Activated CD4-positive, alpha-beta T cell treated with anti-CD3 and anti-CD28 coated beads for 24 hours (primary cell): ENCODE measurements at places on chromosomes 6 and 20.

- no peak for DNase-seq
Measured at GRCh38 chr6:32081168-32081990, 27.8 kb downstream of the TNXB start.

- DNase-seq, result no peak
Measured at GRCh38 chr6:135496800-135497411, 634 bp downstream of the AHI1 start.

GRCh38 chr6:113585246-113585645 is 271.9 kb upstream of the MARCKS start:
- no peak for DNase-seq

GRCh38 chr20:38771621-38772020 is 23.4 kb downstream of the ACTR5 start:
- DNase-seq, result no peak

DNA sequence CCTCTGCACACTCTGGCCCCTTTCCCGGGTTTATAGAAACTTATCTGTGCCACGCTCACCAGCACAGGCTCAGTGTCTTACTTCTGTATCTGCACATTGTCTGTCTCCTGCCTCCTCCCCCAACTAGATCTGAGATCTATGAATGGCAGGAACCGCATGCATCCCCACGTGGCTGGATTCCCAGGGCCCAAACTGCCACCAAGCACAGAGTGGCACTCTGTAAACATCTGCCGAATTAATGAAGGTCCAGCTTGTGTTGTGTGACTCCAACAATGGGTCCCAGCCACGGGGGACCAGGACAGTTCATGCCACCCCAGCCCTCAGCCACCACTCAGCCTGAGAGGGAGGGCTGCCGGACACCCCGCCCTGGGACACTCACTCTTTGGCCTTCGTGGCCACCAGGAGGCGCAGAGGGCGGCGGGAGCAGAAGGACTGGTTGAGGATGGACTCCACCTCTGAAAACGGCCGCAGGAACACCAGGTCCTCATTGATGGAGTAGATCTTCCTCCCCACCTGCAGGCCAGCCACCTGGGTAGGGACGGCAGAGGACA is 171.1 kb downstream of the PREX1 start:
- DNase-seq, result no peak
